ENCODE measurements at places on chromosomes 11 and 22.

DNA sequence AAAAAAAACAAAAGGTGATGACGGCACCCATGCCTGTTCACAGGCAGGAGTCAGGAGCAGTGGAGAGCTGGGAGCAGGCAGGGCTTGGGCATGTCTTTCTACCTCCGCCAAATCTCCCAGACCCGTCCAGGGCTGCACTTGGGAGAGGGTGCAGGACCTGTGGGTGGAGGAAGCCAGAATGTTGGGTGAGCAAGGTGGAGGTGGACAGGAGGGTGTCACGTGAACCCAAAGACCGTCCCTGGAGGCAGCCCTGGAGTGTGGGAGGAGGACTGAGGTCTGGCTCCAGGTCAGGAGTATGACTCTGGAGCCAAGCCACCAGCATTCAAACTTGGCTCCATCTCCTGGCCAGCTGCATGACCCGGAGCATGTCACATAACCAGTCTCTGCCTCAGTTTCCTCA is 26.6 kb upstream of the RELT start:
- no peak for DNase-seq

DNA sequence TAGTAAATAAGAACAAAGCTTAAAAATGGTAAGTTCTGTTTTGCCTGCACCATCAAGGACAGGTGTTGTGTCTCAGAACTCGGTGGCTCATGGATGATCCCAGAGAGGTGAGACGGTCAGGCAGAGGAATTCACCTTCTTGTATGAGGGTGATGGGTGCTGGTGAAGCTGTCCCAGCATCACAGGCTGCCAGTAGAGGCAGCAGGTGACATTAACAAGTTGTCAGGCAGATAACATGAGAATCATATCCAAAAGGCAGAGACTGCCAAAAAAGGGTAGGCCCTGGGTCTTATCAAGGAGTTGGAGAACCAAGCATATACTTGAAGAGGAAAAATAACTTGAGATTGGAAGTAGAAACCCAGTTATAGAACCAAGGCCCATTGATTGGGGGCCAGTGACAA is 437.8 kb downstream of the DYNC2H1 start:
- DNase-seq: no peak

DNA sequence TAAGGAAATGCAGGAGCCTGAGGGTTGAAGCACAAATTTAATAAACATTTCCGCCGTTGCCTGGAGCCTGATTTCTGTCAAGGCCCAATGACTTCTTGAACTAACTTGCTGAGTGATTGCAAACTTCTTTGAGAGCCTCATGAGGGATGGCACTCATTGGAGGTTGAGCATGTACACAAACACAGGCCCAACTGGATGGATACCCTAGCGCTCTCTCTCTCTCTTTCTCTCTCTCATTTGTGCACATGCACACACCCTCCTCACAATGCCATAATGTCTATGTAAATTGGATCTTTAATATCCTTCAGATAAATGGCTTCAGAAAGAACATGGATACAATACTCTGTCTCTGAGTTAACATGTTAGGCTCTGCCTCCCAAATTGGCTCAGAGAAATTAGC is 597.7 kb upstream of the CADM1 start:
- DNase-seq: no peak

DNA sequence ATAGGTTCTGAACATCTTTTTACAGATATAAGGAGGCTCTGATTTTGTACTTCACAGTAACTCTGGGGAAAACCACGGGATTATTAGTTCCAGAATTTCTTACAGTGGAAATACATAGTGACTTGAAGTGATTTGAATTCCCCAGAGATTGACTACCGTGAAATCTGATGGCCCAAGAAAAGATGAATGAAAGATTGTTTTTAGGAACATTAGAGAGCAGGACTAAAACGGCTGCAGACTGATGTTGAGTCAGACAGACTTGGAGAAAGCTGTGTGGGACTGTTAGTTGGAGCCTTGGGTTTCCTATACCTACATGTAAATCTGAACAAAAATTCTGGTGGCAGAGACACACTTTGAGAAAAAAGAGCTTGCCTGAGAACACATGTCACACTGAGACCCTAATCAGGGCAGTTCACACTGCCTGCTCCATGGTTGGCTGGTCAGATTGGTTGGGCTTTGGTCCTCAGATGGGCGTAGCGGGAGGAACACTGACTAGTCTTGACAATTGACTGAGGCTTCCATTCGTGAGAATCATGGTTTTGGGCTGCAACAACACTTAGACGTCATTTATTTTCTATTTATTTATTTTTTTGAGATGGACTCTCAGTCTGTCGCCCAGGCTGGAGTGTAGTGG is 6.8 kb downstream of the PPP6R3 start:
- no peak for DNase-seq

- DNase-seq: no peak
Observed at GRCh38 chr11:76736773-76737495, 46.2 kb upstream of the TSKU start.

- DNase-seq: no peak
Observed at GRCh38 chr11:2703363-2704141, 3.8 kb upstream of the KCNQ1OT1 start.

DNA sequence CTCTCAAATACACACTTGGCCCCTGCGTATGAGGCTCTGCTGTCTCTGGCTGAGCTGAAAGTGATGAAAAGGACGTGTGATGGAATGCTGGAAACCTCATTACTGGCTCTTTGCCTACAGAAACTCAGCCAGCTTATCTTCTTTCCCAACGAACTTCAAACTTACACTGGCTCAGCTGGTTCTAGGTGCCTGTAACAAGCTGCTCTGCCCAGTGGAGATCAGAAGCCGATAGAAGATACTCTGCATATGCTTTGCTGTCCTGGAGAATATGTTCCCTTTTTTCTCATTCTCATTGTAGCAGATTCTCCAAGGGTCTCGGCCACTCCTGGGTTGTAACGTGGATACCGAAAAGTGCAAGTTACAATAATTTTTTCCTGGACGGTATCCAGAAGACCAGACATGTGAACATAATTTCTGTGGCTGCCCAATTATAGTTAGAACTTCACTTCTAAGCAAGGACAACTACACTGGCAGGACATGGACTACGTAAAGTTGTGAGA is 405.3 kb upstream of the CCDC90B start:
- no peak for DNase-seq

GRCh38 chr11:40274017-40274416 is 1185.4 kb downstream of the LRRC4C start:
- no peak for DNase-seq

DNA sequence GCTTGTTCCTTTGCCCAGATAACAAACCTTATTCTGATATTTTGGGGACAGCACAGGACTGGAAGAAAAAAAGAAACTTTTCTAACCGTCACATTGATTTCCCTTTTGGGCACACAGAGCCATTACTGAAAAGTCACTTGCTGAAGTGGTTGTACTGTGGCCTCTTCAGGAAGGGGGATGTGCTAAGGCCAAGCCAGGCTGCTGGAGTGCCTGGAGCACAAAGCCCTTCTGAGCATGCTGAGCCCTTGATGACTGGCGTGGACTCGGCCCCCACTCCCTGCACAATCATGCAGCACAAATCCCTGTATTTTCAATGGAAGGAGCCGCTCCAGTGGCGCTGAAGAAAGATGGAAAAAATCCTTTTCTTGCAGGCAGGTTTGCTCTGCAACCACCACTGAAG is 164.2 kb downstream of the NTM start:
- DNase-seq: no peak

DNA sequence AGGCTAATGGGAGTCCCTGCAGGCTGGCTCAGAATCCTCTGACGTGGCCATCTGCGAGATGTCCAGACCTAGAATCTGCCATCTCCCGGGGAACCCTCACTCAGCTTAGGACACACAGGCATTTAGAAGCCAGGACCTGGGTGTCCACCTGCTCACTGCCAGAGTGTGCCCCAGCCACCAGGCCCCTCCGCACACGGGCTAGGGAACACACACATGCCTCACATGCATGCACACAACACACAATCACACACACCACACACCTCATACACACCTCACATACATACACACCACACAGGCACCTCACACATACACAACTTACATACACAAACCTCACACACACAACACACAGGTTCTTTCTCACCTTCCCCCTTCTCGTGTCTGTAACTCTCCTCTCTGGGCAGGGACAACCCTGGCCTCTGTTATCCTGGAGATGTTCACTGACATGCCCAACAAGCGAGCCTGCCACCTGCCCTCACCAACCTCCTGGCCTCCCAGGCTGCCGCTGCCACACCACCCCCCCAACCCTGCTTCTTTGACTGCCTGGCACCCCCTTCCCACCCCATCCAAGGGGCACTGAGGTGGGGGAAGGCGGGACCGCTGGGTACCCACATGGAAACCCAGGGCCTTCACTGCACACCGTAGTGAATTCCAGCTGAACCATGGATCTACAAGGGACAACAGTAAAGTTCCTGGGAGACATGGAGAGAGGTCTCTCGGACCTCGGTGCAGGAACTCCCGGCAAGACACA is 38.1 kb downstream of the GNB1L start:
- DNase-seq: no peak

All from GM04503 (cell line).